ENCODE measurements at places on chromosomes 6 and 20.

GRCh38 chr6:165231581-165232561 is 77.5 kb downstream of the C6orf118 start:
- H3K36me3 ChIP-seq, result no peaks in the 10 kb centered on the region
- no peak for DNase-seq
- H3K4me3 ChIP-seq, result no peak overlapping the region
- no peak overlapping the region for H3K27ac ChIP-seq

DNA sequence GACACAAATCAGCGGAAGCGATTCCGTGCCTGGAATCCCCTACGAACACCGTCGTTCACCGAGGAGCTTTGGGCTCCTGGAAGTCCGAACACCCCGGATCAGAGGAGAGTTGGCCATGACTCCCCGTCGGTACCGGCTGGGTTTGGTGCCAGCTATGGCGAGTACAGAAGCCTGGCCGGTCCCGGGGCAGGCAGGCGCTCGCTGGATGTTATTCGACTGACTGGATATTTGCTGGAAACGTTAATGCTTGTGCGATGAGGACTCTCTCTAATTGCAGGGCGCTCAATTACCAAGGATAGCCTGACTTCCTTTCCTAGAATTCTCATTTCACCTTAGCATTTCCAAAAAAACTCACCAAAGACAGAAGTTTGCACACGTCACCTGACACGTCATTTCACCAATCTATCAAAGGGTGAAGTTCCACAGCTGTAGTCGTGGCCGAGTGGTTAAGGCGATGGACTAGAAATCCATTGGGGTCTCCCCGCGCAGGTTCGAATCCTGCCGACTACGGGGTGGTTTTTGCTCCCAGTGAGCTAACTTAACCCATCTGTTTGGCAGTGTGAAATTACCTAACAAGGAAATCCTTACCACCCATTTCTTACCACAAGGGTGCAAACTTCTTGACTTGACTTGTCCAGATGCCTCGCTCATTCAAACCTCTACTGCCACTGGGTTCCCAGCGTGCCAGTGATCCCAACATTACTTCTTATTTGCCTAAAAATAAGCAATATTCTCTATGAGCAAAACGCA is 22.7 kb upstream of the ZNF184 start:
- no peak overlapping the region for H3K27ac ChIP-seq
- H3K4me1 ChIP-seq, result no peaks in the 10 kb centered on the region
- no peaks in the 10 kb centered on the region for H3K36me3 ChIP-seq
- peaks cover 56% of the 10 kb centered on the region for H3K27me3 ChIP-seq

GRCh38 chr6:19552076-19552475 is 285.1 kb upstream of the ID4 start:
- H3K4me3 ChIP-seq, result no peak overlapping the region
- H3K27ac ChIP-seq, result no peak overlapping the region
- H3K36me3 ChIP-seq, result no peaks in the 10 kb centered on the region
- no peaks in the 10 kb centered on the region for H3K4me1 ChIP-seq

DNA sequence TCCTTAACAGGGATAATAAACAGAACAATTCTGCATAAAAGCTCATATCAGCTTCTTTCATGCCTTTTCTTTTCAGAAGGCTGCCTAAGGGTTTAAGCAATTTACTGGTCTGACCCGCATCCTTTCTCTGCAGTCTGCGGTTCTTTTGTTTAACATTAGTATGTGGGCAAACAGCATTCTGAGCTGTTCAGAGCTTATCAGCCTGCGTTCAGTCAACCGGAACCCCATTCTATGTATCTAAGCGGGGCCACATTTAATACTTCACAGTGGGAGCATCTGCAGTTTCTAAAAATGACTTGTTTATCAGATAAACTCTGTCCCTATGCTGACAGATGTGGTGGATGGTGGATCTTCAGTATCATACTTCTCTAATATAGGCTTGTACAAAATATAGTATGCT is 758.9 kb upstream of the MMS22L start:
- H3K27ac ChIP-seq, result no peak overlapping the region
- H3K4me1 ChIP-seq, result no peaks in the 10 kb centered on the region
- H3K36me3 ChIP-seq, result no peaks in the 10 kb centered on the region
- H3K27me3 ChIP-seq, result peaks cover 4% of the 10 kb centered on the region
- H3K4me3 ChIP-seq, result no peak overlapping the region

DNA sequence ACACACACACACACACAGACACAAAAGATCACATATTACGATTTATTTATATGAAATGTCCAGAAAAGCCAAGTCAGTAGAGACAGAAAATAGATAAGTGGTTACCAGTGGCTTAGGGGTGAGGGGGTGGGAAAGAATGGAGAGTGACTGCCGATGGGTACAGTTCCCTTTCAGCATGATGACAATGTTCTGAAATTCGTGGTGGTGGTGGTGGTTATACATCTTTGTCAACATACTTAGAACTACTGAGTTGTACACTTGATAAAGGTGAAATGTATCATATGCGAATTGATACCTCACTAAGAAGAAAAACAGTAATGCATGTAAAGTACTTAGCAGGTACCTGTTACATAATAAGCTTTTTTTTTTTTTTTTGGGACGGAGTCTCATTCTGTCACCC is 124.3 kb downstream of the SCAF8 start:
- H3K27me3 ChIP-seq, result no peaks in the 10 kb centered on the region
- no peak overlapping the region for H3K27ac ChIP-seq
- peaks cover 6% of the 10 kb centered on the region for H3K36me3 ChIP-seq
- no peaks in the 10 kb centered on the region for H3K4me1 ChIP-seq
- no peak for DNase-seq

DNA sequence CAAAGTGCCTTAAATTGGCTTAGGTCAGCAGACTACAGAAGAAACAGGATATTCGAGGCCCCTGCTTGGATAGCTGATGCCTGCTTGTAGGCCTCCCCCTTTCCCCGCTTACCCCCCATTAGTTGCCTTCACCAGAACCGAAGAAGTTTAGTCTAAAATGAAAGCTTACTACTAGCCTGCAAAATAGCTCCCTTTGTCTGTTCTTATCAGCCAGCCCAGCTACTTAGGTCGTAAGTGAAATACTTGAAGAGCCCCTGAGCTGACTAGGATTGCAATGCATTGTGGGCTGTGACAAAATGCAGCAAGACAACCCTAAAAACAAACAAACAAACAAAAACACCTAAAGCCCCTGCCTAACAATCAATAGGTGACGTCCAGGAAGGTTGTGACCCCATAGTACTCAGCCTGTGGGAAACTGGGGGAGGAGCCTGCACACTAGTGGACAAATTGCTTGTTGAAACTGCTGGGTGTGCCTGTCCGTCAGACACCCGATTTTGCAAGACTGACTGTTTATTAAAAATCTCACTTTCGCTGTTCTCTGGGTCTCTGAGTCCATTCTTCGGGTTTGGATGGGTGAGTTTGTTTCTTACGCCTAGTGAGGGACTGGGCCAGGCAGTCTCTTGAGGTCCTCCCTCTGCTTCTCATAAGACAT is 105.0 kb upstream of the DUSP22 start:
- no peak overlapping the region for H3K4me3 ChIP-seq
- DNase-seq, result no peak
- no peaks in the 10 kb centered on the region for H3K36me3 ChIP-seq
- H3K27ac ChIP-seq, result peak overlapping the region; percentile 46

- no peak overlapping the region for H3K4me3 ChIP-seq
- no peaks in the 10 kb centered on the region for H3K4me1 ChIP-seq
- no peak for DNase-seq
- H3K36me3 ChIP-seq, result no peaks in the 10 kb centered on the region
- no peaks in the 10 kb centered on the region for H3K27me3 ChIP-seq
Measured at GRCh38 chr6:123527406-123527805, 109.3 kb downstream of the TRDN start.

- no peaks in the 10 kb centered on the region for H3K27me3 ChIP-seq
- H3K4me1 ChIP-seq, result no peaks in the 10 kb centered on the region
- no peak overlapping the region for H3K4me3 ChIP-seq
- H3K36me3 ChIP-seq, result no peaks in the 10 kb centered on the region
- no peak for DNase-seq
Measured at GRCh38 chr6:6966127-6966526, 141.6 kb upstream of the RREB1 start.

GRCh38 chr6:4670290-4670689 is 105.9 kb upstream of the CDYL start:
- no peaks in the 10 kb centered on the region for H3K4me1 ChIP-seq
- DNase-seq, result no peak
- no peaks in the 10 kb centered on the region for H3K27me3 ChIP-seq
- H3K27ac ChIP-seq, result no peak overlapping the region
- H3K36me3 ChIP-seq, result no peaks in the 10 kb centered on the region
- H3K4me3 ChIP-seq, result no peak overlapping the region

GRCh38 chr6:155125906-155126305 is 130.8 kb downstream of the TIAM2 start:
- H3K4me1 ChIP-seq, result no peaks in the 10 kb centered on the region
- H3K27me3 ChIP-seq, result no peaks in the 10 kb centered on the region
- H3K4me3 ChIP-seq, result no peak overlapping the region
- no peaks in the 10 kb centered on the region for H3K36me3 ChIP-seq
- DNase-seq, result no peak

- no peak overlapping the region for H3K27ac ChIP-seq
- peaks cover 30% of the 10 kb centered on the region for H3K4me1 ChIP-seq
- DNase-seq, result no peak
- peaks cover 21% of the 10 kb centered on the region for H3K27me3 ChIP-seq
- H3K4me3 ChIP-seq, result no peak overlapping the region
Measured at GRCh38 chr20:50694379-50695134, 3.2 kb upstream of the RIPOR3 start.

- no peaks in the 10 kb centered on the region for H3K4me1 ChIP-seq
- H3K27ac ChIP-seq, result no peak overlapping the region
- DNase-seq, result no peak
- H3K27me3 ChIP-seq, result no peaks in the 10 kb centered on the region
- H3K4me3 ChIP-seq, result no peak overlapping the region
Measured at GRCh38 chr6:79057746-79058145, 20.3 kb downstream of the PHIP start.

- H3K36me3 ChIP-seq, result peaks cover 14% of the 10 kb centered on the region
- no peak overlapping the region for H3K4me3 ChIP-seq
- no peak for DNase-seq
- no peaks in the 10 kb centered on the region for H3K27me3 ChIP-seq
- no peaks in the 10 kb centered on the region for H3K4me1 ChIP-seq
Measured at GRCh38 chr20:20410678-20411077, 42.8 kb downstream of the INSM1 start.

DNA sequence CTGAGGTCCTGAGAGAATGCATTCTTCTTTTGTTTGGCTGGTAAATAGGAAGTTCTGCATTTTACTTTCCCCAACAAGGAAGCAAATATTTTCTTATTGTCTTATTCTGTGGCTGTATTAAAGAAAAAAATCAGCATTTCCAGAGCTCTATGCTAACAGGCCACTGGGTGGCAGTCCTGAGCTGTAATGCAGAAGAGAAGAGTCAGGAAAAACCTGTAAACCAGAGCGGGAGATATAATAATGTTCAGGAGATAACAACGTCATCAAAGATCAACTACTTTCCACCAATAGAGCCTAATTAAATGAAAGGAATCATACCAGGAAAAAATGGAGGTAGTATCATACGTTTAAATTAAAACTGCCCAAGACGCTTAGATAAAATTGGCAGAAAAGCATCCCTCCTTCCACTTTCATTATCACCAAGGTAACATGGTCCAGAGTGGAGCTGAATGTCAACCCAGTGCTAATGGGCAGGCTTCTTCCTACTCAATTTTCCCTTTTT is 55.6 kb upstream of the CARMIL1 start:
- DNase-seq, result peak; percentile 50
- no peaks in the 10 kb centered on the region for H3K27me3 ChIP-seq
- H3K4me3 ChIP-seq, result peak overlapping the region; percentile 30
- peaks cover 8% of the 10 kb centered on the region for H3K4me1 ChIP-seq

DNA sequence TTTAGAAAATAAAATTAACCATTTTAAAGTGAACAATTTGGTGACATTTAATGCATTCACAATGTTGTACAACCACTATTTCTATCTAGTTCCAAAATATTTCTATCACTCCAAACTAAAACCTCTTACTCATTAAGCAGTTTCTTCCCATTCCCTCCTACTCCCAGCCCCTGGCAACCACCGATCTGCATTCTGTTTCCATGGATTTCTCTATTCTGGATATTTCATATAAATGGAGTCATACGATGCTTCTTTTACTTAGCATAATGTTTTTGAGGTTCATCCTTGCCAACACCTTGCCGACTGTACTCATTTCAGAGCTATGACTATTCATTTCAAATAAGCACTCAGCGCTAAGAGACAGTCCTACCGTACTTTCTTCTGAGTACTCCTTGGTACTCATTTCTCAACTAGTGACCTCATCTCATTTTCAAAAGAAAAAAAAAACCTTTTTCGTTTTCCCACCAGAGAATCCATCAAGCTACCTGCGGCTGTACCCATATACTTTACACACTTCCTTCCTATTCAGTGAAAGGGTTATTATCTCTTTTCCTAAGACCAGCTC is 259.2 kb downstream of the UTRN start:
- no peaks in the 10 kb centered on the region for H3K4me1 ChIP-seq
- DNase-seq, result no peak
- no peak overlapping the region for H3K4me3 ChIP-seq
- peaks cover 94% of the 10 kb centered on the region for H3K36me3 ChIP-seq
- H3K27me3 ChIP-seq, result no peaks in the 10 kb centered on the region

- DNase-seq, result no peak
- H3K27me3 ChIP-seq, result no peaks in the 10 kb centered on the region
- H3K4me3 ChIP-seq, result no peak overlapping the region
Measured at GRCh38 chr6:85458782-85459181, 8.9 kb downstream of the NT5E start.

GRCh38 chr6:38131527-38131965 is 312.0 kb downstream of the ZFAND3 start:
- no peak overlapping the region for H3K27ac ChIP-seq
- H3K27me3 ChIP-seq, result no peaks in the 10 kb centered on the region
- H3K4me3 ChIP-seq, result no peak overlapping the region
- no peaks in the 10 kb centered on the region for H3K36me3 ChIP-seq
- H3K4me1 ChIP-seq, result peaks cover 8% of the 10 kb centered on the region

DNA sequence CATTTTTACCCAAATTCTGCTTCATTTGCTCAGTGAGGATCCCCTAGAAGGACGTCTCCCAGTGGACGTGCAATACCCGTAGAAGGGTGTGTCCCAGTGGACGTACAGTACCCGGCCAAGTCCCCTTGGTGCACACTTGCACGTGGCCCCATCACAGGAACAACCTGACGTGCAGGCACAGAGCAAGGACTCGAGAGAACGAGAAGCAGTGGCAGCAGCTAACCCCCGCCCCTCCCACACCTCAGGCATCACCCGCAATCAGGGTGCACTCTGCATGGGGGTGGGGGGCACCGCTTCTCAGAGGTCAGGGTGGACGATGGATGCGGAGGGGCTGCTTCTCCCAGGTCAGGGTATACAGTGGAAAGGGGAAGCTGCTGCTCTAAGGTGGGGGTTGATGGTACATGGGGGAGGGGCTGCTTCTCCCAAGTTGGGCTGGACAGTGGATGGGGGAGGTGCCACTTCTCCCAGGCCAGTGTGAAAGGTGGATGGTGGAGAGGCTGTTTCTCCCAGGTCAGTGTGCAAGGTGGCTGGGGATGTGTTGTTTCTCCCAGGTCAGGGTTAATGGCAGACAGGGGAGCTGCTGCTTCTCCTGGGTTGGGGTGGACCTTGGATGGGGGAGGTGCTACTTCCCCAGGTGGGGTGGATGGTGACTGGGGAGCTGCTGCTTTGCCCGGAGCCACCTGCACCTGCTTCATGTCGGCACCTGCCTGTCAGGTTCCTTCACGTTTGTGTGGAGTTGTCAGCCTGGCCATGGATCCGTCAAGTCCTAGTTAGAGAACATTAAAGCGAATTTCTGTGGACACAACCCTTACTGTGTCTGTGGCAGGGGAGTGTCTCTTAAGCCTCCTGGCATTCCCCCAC is 1.0 kb upstream of the THBS2 start:
- H3K4me3 ChIP-seq, result no peak overlapping the region
- H3K27ac ChIP-seq, result no peak overlapping the region
- peaks cover 54% of the 10 kb centered on the region for H3K27me3 ChIP-seq
- DNase-seq, result no peak
- H3K4me1 ChIP-seq, result peaks cover 17% of the 10 kb centered on the region

All from lower lobe of right lung (tissue), 2 donors.